ENCODE measurements at places on chromosomes 1 and 21.
A peak's percentile ranks its signal among the peaks of the same experiment; 100 is the strongest.

GRCh38 chr1:238653693-238654321 lies 732.6 kb upstream of the CHRM3 start:
- no peak for DNase-seq

GRCh38 chr21:46191686-46192575 lies 7.7 kb upstream of the SPATC1L start:
- no peak for DNase-seq

DNA sequence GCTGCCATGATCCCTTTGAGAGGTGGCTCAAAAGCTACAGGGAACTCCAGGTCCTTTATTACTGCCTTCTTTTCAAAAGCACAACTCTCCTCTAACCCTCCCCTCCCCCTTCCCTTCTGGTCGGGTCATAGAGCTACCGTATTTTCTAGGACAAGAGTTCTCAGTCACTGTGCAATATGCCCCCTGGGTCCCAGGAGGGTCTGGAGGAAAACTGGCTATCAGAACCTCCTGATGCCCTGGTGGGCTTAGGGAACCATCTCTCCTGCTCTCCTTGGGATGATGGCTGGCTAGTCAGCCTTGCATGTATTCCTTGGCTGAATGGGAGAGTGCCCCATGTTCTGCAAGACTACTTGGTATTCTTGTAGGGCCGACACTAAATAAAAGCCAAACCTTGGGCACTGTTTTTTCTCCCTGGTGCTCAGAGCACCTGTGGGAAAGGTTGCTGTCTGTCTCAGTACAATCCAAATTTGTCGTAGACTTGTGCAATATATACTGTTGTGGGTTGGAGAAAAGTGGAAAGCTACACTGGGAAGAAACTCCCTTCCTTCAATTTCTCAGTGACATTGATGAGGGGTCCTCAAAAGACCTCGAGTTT lies 3.1 kb downstream of the BTG2 start:
- no peak for DNase-seq

DNA sequence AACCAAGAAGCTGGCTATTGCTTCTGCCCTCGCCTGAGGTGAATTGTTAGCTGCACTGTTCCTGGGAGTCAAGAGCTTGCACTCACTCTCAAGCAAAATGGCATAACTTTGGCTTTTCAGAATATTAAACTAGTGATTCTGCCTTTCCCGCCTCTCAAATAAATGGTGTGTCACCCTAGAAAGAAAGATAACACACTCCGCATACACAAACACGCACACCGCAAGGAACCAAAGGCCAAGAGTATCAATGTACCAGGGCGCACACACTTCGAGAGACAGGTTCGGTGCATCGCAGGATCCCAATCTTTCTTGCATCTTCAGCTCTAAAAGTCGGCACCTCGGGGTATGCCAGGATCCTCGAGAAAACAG lies 470 bp upstream of the RTCA start:
- DNase-seq: no peak

GRCh38 chr1:11617314-11617713 lies 36.9 kb downstream of the FBXO2 start:
- no peak for DNase-seq

DNA sequence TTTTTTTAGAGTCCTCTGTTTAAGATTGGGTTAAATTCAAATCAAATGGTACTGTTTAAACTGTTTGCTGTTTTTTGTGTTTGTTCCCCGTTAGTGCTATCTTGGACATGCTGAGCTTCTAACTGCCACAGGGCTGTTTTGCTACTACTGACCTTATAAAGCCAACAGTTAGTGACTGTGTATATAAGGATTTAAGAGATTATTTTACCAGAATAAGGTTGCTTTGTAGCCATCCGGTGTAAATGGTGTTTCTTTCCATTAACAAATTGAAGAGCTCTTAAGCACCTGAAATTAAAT lies 37.0 kb downstream of the ZNF281 start:
- no peak for DNase-seq

GRCh38 chr1:68327414-68327813 lies 95.1 kb upstream of the WLS start:
- no peak for DNase-seq

DNA sequence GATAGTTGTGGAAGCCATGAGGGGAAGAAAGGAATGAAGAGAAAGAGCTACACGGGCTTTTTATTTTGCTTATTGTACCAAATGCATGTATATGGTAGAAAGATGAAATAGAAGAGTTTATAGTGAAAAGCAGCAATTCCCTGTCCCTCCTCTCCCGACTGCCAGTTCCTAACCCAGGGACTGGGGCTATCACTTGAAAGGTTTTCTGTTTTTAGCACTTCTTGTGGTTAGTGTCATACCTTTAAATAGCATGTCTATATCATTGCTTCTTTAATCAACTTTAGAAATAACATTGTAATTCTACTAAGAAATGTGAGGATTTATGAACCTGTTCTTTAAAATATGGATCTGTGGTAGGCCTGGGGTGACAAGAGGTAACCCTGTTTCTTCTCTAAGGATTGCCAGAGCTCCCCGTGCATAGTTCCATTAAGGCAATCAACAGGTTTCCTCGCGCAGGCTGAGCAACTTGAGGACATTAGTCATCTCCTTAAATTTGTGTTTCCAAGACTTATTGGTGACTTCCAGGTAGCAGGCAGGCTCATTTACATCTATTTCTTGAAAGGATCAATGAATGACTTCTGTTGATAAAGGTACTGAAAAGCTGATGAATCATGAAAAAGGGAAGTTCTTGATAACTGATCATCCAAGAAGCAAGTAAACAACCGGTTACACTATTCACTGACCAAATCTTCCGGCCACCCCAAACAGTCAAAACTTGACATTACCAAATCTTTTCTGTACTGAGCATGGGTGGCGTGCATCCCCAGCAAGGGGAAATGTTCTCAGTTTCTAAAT lies 37.8 kb upstream of the S1PR1 start:
- peak; percentile 27 for DNase-seq

DNA sequence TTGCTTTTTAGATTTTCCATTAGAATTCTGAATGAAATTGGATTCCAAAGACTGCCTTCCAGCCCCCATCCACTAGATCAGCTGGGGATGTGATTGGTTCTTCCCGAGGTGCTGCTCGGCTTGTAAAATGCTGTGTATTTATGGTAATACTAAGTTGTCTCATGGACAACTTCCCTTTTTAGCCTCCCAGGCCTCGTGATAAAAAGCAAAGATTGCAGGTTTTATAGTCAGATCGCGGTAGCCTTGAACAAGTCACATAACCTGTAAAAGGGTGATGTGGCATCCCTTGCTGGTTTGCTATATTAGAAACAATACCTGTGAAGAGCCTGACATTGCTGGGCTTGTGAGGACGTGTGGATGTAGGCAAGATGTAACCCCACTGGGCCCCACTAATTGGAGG lies 10.4 kb downstream of the MUL1 start:
- no peak for DNase-seq

- DNase-seq: no peak
These were observed 27.7 kb downstream of the THRAP3 start for GRCh38 chr1:36251794-36252481.

All from GM19239 (cell line).